ENCODE measurements at places on chromosomes 6 and 20.

DNA sequence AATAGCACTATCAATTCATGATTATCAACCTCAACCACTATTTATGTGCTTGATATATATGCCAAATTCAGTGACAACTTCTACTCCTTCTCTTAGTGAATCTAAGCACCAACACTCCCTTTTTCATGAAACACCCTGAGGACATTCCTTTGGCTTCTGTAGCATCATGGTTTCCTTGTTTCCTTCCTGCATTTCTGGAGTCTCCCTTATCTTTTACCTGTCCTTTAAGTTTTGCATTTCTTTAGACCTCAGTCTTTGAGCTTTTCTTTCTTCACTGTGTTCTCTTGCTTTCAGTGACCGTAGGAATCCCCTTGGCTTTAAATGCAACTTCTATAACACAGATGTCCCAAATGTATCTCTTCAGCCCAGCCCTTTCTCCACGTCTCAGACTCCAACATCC lies 143.8 kb upstream of the MLIP start:
- DNase-seq: no peak

GRCh38 chr20:63326314-63327230 lies 33.6 kb downstream of the COL20A1 start:
- DNase-seq: no peak

DNA sequence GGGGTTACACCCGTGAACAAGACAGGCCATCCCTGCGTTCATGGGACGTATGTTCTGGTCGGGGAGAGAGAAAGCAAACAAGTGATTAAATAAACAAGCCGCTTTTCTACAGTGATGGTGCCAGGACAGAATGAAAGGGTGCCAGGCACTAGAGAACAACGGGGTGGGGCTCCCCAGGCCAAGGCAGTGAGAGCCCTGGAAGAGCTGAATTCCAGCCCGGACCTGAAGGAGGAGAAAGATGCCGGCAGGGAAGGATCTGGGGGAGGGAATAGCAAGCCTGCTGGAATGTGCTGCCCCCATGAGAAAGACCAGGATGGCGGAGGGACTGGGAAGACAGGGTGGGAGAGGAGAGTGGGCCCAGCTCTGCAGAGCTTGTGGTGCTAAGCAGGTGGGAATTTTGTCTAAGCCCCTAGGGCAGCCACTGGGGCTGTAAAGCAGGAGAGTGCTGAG lies 7.5 kb downstream of the SNAI1 start:
- no peak for DNase-seq

- DNase-seq: no peak
Measured at GRCh38 chr6:13277231-13277630, 51.1 kb downstream of the TBC1D7 start.

DNA sequence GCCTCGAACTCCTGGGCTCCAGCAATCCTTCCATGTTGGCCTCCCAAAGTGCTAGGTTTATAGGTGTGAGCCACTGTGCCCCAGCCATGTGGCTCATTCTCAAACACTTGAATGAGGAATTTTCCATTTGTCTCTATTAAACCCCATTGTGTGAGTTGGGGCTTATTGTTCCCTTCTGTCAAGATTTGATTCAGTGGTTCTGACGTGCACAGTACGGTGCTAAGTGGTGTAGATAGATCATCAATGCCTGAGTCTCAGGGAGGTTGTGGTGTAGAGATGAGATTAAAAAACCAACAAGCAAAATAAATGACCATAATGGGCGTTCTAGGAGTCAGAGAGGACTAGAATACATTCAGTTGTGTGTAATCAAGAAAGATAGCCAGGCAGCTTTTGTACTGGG lies 335.6 kb downstream of the PRL start:
- no peak for DNase-seq

GRCh38 chr20:52332649-52333250 lies 141.2 kb upstream of the ZFP64 start:
- DNase-seq: no peak

DNA sequence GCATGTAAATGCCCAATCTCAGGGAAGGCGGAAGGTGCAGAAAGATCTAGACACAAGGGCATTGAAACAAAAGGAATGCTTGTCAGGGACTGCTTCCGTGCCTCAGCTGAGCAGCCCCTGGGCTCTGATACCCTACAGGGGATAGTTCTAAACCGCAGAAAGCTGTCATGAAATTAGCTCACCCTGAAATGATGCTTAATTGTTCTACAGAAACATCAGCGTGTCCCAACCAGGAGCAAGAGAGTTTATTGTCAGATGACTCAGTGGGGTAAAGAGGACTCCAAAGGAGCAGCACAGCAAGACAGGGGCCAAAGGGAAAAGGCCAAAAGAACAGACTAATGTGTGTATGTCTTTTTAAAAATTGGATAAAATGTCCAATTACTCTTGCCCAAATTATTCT lies 258.4 kb upstream of the JARID2 start:
- no peak for DNase-seq

DNA sequence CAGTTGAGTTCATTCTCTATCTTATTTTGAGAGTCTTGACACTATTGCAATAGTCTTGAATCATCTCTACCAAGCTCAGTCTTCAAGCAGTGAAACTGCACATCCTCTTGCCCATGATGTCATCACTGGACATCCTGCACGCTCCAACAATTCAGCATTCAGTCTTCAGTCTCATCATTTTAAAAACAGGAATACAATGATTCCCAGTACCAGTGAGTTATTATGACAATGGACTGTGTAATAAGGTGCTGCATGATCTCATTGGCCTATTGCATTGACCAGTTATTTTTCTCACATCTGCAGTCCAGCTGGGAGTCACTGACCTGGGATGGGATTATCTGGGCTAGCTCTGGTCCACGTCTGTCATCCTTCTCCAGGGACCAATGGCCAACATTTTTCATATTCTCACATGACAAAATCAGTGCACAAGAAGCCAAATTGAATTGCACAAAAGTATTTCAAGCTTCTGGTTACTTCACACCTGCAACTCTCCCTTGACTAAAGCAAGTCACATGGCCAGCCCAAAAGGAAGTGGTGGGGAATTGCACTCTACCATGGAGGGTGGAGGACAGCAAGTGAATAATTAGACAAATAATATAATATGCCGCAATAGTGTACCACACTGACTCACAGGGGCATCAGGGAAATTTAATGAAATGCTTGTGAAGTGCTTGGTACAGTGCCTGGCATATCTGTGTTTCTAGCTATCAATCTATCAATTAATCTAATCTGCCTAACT lies 6.4 kb upstream of the CST2 start:
- DNase-seq: no peak

- no peak for DNase-seq
Measured at GRCh38 chr6:35874730-35875129, 46.2 kb downstream of the SRPK1 start.

GRCh38 chr6:44373051-44373450 lies 14.5 kb upstream of the CDC5L start:
- DNase-seq: no peak

GRCh38 chr6:113610377-113610988 lies 246.7 kb upstream of the MARCKS start:
- DNase-seq: no peak

GRCh38 chr6:99364026-99364425 lies 14.6 kb upstream of the FAXC start:
- DNase-seq: no peak

GRCh38 chr6:81031416-81031815 lies 721.1 kb downstream of the TENT5A start:
- DNase-seq: no peak

- DNase-seq: no peak
Measured at GRCh38 chr20:54648421-54649142, 173.2 kb downstream of the DOK5 start.

GRCh38 chr6:107729098-107729497 lies 95.0 kb downstream of the SCML4 start:
- DNase-seq: no peak

GRCh38 chr6:44558832-44559251 lies 171.3 kb downstream of the CDC5L start:
- no peak for DNase-seq

- DNase-seq: no peak
Measured at GRCh38 chr6:44254191-44255104, 2.9 kb downstream of the SLC35B2 start.

DNA sequence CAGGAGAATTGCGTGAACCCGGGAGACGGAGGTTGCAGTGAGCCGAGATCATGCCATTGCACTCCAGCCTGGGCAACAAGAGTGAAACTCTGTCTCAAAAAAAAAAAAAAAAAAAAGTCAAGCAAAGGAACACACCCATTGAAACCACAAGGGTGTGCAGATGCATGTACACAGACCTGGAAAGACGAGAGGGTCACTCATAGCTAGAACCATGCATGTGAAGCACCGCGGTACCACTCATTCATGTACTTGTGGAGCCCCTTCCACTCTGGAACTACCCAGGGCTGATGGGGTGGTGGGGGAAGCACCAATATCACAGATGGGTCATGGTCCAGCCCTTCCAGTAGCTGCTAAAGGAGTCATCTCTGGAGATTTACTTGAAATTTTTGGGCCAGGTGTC lies 7.4 kb upstream of the TJAP1 start:
- DNase-seq: no peak

- no peak for DNase-seq
Measured at GRCh38 chr20:15682690-15683089, 890.6 kb downstream of the KIF16B start.

- DNase-seq: no peak
Measured at GRCh38 chr6:3615391-3616380, 135.8 kb downstream of the PXDC1 start.

Data from stimulated activated CD8-positive, alpha-beta memory T cell treated with anti-CD3 and anti-CD28 coated beads, Interleukin-15, amount 100 ng/mL, for 1 hour (primary cell).